Memory B cell (primary cell): ENCODE measurements at places on chromosomes 1 and 21.

DNA sequence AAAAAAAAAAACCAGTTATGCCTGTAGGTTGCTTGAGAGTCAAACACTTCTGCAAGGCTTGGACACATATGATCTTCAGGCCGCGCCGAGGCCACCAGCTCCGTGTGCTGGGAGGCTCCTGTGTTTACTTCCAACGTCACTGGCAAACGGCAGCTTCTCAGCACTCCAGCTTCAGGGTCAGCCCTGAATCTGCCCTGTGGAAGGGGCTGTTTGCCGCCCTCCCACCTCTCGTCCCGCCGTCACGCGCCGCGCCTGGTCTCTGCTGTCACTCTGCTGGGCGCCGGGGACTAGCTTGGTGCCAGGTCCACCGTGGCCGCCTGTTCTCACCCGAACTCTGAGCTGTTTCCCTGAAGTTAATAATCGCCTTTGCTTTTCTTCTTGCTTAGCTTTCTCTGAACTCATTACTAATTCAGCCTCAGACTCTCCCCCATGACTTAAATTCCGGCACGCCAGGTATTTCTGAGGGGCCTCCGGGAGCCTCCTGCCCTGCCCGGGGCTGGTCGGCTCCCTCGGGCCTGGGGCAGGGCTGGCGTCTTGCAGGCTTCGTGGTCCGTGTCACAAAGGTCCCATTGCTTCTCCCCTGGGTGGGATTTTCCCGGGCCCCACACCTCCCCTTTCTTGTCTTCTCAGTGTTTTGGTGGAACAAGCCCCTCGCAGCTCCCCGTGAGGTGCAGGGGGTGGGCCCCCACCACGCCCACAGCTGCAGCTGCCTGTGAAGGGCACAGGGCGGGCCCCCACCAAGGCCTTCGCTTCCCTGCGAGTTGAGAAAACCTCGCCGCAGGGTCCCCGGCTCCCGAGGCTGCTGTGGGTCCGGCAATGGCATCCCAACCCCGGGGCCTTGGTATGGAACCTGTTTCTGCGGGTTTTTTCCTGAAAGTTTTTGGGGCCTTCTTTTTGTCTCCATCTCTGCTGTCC lies 14.6 kb upstream of the C1orf159 start:
- no peak for DNase-seq

DNA sequence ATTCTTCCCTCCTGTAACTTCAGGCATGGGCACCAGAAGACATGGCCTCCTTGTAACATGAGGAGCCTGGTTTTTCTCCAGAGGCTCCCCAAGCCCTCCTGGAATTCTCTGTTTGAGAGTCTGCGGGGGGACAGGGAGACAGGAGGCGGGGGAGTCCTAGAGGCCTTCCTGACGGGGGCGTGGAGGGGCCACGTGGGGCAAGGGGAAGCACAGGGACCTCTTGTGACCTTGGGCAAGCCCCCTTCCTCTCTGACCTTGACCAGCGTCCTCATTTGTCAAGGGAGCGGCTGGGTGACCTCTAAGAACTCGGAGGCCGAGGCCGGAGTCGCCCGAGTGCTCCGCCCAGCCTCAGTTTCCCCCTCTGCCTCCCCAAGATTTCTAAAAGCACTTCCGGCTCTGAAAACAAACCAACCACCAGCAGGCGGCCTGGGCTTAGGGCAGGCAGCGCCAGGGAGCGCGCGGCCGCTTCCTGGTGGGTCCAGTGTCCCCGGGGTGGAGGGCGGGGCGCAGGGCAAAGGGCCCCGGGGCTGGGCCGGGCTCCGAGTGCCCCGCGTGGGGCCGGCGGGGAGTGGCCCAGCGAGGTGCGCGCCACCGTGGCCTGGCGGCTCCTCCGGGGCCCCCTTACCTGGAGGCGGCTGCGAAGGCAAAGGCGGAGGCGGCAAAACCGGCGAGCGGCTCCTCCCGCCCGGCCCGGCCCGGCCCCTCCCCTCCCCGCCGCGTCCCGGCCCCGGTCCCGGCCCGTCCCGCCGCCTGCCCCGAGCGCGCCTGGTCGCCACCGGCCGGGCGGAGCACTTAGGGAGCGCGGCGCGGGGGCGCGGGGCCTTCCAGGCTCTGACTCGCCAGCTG lies at the start of gene TMCO4:
Gene TMCO4, minus strand, starts transcription at position 687 of the 846 bp plus-strand sequence. CDS start 19,158 bp downstream, outside the sequence.
- peak; percentile 53 for DNase-seq

DNA sequence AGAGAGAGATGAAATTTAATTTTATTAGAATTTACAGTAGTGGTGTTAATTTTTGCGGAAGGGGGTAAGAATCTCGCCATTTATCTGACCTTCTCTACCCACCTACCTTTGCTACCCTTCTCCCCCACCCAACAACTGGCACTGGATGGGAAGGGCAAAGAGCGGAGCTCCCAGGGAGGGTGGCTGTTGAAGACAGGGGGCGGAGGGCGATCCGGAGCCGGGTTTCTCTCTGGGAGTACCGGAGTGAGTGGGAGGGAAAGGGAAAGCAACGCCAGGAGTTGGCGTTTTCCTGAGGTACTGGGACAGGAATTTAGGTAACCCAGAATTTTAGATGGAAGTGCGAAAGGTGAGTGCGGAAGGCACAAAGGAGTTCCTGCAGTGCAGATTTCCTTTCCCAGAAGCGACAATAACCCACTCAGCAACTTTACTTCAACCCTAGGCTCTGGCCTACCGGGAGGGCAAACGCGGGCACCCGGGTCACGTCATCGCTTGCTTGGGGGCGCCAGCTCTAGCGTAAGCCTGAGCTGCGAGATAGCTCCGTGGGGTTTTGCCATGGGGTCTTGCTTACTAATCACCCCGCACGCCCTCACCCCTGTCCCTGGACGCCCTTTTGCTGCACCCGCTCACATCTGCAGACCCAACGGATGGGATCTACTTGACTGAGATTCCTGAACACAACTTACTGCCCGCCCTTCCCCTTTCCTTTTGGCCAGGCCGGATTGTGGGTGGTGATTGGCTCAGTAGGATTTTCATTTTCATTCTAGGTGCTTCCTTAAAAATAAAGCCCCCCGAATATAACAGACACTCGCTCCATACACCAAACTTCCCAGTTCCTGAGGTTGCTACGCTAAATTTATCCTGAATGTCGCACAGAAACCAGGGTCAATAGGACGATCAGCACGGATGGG lies 413.0 kb upstream of the ESRRG start:
- no peak for DNase-seq

DNA sequence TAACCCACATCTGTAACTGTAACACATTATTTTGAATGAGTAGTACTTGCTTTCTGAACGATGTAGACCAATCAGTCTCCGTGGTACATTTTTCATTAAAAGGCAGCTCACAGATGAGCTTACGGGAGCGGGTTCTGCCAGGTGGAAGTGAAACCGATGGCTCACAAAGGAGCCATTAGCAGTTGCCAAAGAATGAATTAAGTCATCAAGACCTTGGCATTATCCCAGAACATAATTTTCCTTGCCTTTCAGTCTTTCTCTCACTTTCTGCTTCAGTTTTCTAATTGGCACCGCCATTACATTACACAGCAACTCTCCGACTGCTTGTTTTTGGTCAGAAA lies 33.5 kb upstream of the UTS2 start:
- DNase-seq = no peak

DNA sequence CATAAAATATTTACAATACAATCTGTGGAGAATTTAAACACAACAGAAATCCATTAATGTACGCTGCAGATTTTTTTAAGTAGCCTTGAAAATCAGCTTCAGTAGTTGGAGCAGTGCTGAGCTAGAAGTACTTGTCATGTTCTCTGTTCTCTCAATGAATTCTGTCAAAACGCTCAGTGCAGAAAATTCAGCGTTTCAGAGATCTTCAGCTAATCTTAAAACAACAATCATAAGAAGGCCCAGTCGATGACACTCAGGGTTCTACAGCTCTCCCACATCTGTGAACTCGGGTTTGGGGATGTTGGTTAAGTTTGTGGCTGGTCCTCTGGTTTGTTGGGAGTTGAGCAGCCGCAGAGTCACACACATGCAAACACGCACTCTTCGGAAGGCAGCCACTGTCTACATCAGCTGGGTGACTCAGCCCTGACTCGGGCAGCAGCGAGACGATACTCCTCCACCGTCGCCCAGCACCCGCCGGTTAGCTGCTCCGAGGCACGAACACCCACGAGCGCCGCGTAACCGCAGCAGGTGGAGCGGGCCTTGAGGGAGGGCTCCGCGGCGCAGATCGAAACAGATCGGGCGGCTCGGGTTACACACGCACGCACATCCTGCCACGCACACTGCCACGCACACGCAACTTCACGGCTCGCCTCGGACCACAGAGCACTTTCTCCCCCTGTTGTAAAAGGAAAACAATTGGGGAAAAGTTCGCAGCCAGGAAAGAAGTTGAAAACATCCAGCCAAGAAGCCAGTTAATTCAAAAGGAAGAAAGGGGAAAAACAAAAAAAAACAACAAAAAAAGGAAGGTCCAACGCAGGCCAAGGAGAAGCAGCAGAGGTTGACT lies 161.2 kb downstream of the RUNX1 start:
- DNase-seq = peak; percentile 53
